ENCODE measurements at places on chromosomes 13 and 19.

DNA sequence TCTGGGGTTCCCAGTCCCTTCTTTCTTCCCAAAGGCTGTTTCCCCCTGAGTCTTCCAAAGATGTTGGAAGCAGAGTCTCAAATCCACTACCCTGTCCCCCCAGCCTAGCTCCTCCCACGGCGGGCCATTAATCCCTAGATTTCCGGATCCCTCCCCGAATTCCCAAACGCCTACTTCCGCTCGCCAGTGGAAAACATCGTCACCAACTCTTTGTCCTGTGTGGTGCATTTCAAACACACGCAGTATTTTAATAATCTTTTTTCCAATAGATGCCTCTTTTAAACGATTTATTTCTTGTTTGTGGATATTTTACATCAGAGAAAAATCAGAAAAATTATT, 610 bp downstream of the ZNF791 start:
- DNase-seq: no peak

GRCh38 chr13:40619479-40619814, 47.0 kb downstream of the FOXO1 start:
- DNase-seq: no peak

DNA sequence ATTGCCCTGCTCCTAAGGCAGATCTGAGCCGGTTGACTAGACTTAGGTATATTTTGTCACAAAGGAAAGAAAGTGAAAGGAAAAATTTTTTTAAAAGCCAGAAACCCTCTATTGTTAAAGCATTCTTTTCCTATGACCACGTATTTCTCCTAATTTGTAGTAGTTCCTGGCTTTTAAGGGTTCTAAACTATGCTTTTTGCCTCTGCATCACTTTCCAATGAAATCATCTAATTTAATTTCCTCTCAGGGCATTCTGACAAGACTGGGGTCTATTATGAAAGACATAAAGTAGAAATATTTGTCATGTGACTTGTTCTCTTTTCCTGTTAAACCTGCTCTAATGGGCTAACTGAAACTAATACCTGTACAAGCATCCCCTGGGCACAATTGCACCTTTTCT, 233.0 kb upstream of the PRR20A start:
- no peak for DNase-seq

DNA sequence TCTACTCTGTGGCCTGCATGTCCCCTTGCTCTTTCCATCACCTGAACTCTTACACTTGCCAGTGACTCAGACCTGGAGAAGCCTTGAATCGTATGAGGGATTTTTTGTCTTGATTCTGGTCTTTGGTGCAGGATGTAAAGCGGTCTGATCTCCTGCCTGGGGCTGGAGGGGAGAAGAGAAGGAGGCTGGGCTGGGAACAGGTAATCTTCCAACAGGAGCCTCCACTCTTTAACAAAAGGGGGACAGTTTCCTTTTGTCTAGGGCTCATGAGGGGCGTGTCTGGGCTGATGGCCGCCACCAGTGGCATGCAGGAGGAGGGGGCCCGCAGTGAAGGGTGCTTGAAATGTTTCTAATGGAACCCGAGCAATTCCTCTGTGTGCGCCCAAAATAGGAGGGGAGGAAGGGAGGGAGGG, 24.7 kb downstream of the NFIX start:
- no peak for DNase-seq

DNA sequence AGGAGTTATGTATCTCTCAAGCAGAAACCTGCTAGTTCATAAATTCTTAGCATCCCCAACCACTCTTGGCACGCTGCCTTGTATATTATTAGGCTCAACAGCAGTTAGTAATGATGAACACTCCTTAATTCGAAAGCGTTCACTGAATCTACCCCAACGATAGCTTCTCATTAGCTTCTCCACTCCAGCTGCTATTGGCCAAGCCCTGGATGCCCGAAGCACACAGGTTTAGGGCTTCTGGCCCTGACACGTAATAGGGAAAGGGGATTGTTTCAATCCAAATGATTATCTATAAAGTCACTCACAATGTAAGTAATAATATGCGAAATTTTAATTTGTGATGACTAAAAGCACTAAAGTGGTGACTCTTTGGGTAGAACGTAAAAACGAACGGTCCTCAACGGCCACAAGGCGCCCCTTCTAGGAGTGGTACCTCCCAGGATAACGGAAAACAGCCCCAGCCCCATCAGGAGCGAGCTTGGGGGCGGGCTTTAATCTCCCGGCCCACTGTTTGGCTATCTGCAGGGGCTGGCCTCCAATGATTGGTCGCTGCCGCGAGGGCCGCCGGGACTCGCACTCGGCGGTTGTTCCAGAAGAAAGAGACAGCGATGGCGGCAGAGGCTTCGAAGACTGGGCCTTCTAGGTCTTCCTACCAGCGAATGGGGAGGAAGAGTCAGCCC, at the start of gene RNF17:
Gene RNF17 (plus strand): TSS at position 574 of the 680 bp plus-strand sequence. CDS start 35 bp downstream, at position 609.
- no peak for DNase-seq

- no peak for DNase-seq
Measured at GRCh38 chr19:42376177-42376555, 13.9 kb downstream of the CNFN start.

DNA sequence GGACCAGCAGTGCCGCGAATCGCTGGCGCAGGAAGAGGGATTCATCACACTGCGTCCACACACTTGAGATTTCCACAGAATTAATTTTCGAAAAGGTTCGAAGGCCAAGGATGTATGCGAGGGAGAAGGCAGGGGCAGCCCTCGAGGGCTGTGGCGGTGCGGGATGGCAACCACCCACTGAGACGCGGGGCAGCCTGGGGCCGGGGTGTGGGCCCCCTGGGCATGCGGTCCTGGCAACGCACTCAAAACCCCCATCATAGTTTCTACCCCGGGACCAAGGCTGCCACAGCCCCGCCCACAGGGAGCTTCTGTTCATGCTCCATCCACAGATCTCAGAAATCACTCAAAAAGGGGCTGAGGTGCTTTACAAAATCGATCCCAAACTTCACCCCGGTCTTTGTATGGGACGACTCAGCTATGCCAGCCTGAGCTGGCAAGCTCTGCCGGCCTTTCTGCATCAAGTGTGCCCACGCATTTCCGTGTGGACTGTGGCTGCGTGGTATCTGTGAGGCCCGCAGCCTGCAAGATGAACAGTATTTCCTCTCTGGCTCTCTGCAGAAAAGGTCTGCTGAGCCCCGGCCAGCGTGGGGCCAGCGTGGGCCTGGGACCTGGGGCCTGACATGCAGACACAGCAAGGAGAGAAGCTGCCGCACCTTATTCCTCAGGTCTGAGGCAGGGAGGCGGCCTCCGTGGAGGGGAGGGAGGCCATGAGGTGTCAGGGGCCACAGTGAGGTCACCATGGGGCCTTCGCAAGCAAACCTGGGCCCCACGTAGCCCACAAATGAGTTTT, 19.2 kb downstream of the ZNF787 start:
- DNase-seq: no peak

DNA sequence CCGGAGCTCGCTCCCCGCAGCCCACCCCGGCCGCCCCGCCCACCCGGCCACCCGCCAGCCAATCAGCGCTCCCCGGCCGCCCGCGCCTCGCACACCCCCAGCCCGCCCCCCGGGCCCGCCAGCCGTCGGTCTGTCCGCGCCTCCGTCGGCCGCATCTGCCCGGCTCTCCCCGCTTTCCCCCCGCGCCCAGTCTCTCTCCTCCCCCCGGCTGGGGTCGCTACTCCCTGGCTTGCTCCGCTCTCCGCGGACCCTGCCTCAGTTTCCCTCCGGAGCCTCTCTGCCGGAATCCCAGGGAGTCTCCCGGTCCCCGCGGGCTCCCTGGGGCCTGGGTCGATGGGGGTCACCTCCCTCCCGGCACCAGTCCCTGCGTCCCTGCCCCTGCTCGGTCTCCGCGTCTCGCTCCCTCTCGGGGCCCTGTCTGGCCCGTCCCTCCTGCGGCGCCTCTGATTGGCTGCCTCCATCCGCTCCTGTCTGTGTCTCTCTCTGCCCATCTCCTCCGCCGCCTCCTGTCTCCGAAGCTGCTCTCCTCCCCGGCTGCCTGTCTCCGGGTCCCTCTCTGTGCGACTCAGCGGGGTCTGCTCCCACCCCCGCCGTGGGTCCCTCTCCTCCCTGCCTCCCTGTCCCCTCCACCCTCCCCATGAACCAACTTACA, 484 bp downstream of the IL11 start:
- peak; percentile 46 for DNase-seq

GRCh38 chr19:15210323-15210781, 9.6 kb upstream of the NOTCH3 start:
- DNase-seq: no peak

- DNase-seq: no peak
Measured at GRCh38 chr13:33008946-33009722, 7.1 kb upstream of the KL start.

GRCh38 chr13:34265046-34265679, 447.2 kb downstream of the RFC3 start:
- no peak for DNase-seq

DNA sequence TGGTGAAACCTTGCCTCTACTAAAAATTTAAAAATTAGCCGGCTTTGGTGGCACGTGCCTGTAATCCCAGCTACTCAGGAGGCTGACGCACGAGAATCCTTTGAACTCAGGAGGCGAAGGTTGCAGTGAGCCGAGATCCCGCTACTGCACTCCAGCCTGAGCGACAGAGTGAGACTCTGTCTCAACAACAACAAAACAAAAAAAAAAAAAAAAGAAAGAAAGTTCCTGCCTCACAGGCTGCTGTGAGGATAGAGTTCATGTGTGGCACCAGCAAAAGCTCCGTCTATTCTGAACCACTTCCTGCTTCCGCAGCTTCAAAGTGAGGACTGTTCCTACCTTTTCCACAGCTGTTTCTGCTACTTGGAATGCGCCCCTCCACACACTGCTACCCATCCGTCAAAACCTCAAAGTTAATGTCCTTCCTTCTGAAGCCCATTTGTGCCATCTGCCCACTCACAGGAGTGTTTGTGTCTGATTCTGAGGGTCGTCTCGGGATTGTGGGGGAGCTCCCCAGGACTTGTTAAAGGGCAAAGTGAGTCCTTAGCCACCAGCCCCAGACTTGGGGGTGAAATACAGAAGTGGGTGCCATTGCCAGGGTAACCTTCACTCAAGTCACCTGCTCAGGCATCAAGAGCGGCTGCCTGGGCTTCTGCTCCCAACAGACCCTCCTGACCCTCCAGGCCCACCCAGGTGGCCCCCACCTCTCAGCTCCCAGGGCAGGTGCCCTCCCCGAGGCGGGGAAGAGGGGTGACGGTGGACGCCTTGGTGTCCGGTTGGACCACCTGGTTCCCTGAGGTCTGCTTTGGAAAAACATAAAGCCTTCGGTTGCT, 2.9 kb downstream of the MFSD12 start:
- peak; percentile 38 for DNase-seq

DNA sequence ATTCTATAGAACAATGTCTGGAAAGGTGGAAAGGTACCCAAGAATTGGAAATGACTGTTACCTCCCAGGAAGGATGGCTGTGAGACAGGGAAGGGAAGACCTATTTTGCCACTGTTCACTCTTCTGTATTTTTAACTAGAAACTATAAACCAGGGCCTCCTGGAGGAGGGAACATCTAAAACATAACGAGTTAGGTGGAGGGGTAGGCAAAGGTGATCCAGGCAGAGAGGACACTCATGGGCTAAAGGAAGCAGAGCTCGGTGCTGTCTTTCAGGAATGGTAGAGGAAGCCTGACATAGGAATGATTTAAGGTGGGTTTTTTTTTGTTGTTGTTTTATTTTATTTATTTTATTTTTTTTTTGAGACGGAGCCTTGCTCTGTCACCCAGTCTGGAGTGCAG, 5.8 kb downstream of the EIF3K start:
- no peak for DNase-seq

DNA sequence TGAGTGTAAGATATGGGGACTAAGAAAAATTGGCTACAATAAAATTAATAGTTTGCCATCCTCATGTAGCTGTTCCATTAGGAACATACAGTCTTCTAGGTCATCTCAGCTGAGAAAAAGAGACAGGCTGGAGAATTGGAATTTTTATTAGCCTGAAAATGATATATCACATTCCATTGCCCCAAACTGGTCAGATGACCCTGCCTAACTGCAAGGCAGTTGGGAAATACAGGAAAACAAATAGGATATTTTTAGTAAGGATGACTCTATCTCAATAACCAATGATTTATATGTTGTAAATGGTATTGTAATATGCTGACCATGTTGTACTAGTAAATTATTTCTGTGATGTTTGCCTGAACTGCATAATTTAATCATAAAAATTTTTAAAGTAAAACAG, 673.8 kb downstream of the PCDH9 start:
- no peak for DNase-seq

GRCh38 chr13:60756306-60756705, 359.3 kb downstream of the TDRD3 start:
- no peak for DNase-seq

GRCh38 chr19:50290775-50291174, 38.4 kb downstream of the KCNC3 start:
- DNase-seq: no peak

- peak; percentile 6 for DNase-seq
Measured at GRCh38 chr19:6891761-6892385, 4.5 kb downstream of the ADGRE1 start.

- DNase-seq: no peak
Measured at GRCh38 chr13:57633141-57633949, 1.8 kb downstream of the PCDH17 start.

- DNase-seq: no peak
Measured at GRCh38 chr19:4071610-4072009, 4.9 kb upstream of the ZBTB7A start.

- DNase-seq: no peak
Measured at GRCh38 chr13:107296804-107297203, 728.9 kb upstream of the ARGLU1 start.

DNA sequence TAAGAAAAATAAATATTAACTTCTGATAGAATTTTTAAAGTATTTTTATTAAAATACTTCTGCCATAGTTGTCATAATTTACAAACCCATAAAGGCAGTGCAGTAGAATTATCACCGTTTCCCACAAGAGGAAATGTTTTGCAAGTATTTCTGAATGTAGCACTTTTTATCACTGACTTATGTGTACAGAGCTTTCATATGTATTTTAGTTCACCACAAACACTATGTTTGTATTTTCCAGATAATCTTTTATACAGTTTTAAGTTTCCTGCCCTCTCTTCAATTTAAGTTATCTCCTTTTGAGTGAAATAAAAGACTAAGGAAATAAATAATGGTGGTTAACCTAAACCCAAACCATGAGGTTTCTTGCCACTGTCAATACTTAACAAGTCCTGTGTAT, 24.2 kb downstream of the MIPEP start:
- no peak for DNase-seq

DNA sequence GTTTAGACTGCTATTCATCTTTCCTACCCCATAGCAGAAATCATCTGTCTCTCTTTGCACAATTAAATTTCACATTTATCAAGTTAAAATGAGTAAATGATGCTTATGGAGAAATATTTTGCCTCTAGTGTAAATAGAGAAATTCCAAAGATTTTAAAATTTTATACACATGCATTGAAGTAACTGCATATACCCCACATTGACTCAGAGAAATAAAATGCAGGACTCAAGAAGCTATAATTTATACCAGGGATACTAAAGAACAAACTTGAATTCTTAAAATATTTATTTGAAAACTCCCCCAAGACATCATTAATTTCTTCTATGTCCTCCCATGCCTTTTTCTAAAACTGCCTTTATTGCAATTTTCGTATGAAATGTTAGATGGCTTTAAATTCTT, 165.8 kb downstream of the DIAPH3 start:
- no peak for DNase-seq

DNA sequence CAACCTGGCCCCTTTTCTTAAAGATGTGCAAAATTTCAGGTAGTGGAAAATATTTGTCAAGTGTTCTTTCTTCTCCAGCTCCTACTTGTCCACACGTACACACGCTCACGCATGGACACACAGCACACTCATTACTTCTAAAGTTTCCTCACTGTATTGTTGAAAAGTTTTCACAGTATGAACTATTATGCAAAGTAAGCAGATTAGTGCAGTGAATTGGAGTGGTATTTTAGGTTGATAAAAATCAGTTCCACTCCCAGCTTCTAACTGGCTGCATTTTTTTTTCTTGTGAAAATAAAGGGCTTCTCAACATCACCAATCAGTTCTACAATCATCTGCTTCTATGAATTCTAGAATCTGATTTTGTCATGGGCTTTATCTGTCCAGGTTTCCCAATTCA, 264.5 kb downstream of the DCT start:
- DNase-seq: no peak
